Hematopoietic multipotent progenitor cell treated with erythropoietin and hydrocortisone succinate and interleukin-3 and kit ligand, for 6 days (in vitro differentiated cells): ENCODE measurements at places on chromosomes 3 and 15.
A peak's percentile ranks its signal among the peaks of the same experiment; 100 is the strongest.

GRCh38 chr15:90367576-90367975, 15.5 kb downstream of the ZNF774 start:
- no peak for DNase-seq

GRCh38 chr3:23294770-23295387, 91.8 kb downstream of the UBE2E2 start:
- no peak for DNase-seq

DNA sequence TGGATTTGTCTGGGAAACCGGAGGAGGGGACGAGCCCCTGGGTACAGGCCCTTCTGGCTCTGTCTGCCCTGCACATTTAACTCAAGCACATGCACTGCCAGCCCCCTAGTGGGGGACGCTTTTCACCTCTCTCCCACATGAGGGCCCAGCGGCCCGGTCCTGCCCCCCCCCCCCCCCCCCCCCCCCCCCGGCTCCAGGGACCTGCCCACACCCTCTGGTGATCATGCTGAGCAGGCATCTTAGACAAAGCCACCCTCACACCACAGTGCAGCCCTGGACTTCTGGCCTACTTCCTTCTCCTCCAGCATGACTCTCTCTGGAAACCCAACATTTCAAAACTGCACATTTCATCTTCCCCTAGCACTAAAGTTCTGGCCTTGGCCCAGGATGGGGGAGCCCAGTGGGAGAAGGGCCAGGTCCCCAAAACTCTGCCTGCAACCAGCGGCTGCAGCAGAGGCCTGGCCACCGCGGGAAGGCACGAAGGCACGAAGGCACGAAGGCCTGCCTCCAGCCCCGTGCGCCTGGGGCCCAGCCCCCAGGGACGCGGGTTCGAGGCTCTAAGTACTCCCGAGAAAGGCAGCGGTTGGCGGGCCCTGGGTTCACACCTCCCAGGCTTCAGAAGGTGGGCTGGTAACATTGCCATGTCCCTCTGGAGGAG, 14.1 kb downstream of the KLF15 start:
- DNase-seq: peak; percentile 36

DNA sequence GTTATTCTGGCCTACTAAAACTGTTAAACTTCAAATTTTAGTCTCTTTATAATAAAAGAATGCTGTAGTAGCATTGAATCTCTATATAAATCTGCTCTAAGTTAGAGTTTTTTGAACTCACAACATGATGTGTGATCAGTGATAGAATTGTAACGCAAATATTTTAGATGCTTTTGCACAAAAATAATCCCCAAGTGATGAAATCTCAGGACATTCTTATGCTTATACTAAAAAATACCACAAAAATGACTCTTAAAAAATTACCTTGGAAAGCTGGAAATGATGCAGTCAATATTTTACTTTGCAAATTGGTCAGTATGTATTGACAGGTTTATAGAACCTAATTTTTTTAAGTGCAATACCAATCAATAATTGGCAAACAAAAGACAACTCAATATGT, 375.3 kb downstream of the TBC1D5 start:
- DNase-seq: no peak

DNA sequence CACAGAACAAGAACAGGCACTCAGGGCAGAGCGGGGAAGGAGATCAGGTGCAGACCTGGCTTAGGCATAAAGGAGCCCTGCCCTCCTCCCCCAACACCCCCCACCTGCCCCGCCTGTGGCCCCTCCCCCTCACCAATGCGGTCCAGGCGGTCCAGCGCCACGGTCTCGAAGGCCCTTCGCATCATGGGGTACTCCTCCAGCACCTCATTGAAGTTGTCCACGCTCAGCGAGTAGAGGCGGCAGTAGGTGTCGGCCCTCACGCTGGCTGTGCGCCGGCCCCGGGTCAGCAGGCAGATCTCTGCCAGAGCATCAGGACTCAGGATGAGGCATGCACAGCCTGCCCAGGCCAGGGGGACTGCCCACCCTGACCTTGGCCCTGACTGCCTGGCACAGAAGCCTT, 44.8 kb downstream of the HCN4 start:
- no peak for DNase-seq

DNA sequence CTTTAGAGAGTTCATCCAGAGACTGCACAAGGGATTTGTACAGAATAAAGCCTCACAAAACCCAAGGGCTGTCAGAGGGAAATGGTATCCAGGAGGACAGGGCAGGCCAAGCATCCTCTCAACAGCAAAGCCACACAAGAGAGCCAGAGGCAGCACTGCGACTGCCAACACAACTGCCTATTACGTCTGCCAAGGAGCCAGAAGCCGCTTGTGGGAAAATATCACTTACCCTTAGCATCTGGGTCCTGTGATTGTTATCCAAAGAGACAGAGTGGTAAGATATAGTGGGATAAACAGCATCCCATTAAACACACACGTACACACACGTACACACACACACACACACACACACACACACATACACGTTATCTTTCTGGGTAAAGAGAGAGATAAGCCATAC, 618.3 kb upstream of the AGTR1 start:
- no peak for DNase-seq

- no peak for DNase-seq
Observed at GRCh38 chr3:39186692-39187151, 5.7 kb downstream of the XIRP1 start.

- peak; percentile 54 for DNase-seq
Observed at GRCh38 chr15:90530250-90531051, 728 bp downstream of the CRTC3 start.

DNA sequence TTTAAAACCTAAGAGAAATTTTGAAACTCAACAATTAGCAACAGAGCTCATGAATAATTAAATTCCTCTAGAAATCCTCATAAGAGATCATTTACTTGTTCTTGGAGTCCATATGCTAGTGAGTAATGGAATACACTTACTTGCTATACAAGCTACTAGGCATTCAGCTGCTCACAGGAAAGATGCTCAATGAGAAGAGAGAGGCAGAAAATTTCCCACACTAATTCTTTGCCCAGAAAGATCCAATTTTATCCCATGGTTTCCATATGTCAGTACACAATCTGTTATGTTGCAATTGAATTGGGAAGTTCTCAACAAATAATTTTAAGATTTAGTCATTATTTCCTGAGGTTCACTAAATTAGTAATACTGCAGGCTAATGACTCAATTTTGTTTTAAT, 310.4 kb downstream of the RYR3 start:
- DNase-seq: no peak

GRCh38 chr15:51846463-51847230, 17.2 kb downstream of the TMOD3 start:
- DNase-seq: peak; percentile 65

GRCh38 chr3:76442374-76442915, 597.5 kb upstream of the ROBO2 start:
- no peak for DNase-seq

DNA sequence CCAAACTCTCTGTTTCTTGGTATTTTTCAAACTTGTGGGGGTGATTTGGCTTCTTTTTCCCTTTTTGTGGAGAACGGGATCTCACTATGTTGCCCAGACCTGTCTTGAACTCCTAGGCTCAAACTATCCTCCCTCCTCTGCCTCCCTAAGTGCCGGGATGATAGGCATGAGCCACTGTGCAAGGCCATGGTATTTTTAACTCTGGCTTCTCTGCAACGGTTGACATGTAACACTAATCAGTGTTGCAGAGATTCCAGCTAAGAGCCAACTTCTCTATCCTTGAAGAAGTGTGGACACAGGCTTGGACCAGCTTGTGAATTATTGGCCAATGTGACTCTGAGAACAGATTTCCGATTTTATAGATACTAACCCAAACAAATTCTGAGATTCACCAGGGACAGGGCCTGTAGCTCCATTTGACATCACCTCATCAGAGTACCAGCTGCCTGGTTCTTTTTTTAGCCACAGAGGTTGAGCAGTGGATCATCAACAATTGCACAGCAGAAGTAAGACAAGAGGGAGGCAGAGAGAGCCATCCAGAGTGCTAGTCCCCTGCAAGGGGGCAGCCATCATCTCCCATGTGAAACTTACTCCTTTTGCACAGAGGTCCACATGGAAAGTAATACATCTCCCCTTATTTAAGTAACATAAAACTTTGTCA, 98.1 kb upstream of the SYNPR start:
- no peak for DNase-seq

DNA sequence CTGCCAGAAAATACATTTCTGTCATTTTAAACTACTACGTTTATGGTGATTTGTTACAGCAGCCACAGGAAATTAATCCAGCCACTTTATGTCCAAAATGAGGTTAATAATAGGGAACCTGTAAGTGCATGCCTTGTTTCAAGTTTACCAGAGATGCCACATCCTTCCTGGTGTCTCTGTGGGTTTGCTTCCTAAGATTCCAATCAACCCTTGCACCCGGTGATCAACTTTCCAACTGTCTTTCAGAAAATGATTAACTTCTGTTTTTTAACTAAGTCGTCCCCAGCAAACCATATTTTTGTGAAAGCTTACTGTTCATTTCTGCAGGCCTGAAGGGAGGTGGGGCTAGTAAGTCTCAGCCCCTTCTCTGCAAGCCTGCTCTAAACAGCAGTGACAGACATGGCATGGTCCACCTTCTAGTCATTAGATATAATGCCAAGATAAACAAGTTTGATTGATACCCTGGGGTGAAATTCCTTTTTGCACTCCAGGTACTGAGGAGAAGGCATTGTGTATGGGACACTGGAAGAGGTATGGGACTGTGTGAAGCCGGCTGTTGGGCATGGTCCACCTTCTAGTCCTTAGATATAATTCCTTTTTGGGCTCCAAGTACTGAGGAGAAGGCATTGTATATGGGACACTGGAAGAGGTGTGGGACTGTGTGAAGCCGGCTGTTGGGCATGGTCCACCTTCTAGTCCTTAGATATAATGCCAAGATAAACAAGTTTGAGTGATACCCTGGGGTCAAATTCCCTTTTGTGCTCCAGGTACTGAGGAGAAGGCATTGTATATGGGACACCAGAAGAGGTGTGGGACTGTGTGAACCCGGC, 11.1 kb upstream of the TMC3 start:
- peak; percentile 33 for DNase-seq

DNA sequence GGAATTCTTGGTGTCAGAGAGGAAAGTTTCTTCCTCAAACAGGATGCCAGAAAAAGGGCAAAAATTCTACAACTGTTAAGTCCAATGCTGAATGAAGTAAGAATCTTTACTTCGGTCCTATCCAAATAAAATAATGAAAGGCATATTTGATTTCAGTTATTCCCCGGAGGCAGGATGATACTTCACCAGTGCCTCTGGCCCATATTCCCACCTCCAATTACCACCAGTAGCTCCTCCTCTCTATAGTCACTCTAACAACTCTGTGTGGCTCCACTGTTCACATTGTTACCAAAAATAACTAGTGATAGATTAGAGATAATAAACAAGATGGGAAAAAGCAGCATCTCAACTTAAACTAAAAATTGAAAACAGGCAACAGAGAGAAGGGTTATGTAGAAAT, 20.7 kb downstream of the MAP1A start:
- DNase-seq: no peak

GRCh38 chr15:45442507-45443135, 64.3 kb upstream of the GATM start:
- DNase-seq: no peak

GRCh38 chr15:38271895-38272294, 19.3 kb downstream of the SPRED1 start:
- DNase-seq: no peak

GRCh38 chr3:105448338-105448982, 81.8 kb downstream of the ALCAM start:
- DNase-seq: no peak

DNA sequence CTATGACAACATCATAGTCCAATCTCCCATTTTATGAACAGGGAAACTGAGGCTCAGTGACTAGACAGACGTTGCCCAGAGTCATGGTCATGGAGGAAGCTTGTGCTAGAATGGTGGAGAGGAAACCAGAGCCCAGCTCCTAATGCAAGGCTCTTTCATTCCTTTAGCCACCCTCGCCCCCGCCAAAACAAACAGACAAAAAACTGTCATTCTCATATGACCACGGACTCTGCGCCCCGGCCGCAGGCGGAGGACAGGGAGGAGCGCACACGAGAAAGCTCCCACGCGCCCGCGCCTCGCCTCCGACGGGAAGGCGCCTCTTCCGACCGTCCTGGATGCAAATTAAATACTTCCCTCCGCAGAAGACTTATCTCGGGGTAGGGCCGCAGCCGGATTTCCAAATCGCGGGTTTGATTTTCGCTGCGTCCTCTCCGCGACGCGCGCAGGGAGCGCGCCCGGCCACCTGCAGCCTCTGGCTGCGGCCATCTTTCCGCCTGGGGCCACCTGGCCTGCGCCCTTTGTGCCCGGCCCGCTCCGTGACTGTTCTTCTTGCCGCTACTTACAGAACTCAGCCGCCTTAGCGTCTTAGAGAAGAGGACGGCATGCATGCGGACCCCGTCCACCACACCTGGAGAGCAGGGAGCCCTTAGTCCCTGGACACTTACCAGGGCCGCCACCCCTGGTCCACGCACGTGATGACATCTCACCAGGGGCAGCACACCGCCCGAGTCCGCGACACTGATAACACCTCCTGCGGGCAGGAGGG, 670 bp upstream of the ATP13A3 start:
- peak; percentile 73 for DNase-seq

DNA sequence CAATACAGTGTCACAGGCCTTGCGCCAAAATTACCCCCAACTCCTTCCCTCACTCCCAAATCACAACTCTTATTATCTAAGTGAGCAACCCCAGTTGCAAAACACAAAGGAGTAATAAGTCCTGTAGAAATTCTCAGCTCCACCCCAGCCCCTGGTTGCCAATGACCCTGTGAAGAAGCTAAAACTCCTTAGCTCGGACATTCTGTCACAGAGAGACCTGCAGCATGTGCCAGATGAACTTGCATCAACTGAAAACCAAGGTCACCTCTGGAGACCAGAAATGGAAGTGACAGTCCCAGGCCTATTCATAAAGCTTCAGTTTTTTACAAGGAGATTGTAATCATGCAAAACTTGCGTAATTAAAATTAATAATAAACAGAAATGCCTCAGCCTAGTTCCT, 55.2 kb downstream of the RBPMS2 start:
- no peak for DNase-seq

DNA sequence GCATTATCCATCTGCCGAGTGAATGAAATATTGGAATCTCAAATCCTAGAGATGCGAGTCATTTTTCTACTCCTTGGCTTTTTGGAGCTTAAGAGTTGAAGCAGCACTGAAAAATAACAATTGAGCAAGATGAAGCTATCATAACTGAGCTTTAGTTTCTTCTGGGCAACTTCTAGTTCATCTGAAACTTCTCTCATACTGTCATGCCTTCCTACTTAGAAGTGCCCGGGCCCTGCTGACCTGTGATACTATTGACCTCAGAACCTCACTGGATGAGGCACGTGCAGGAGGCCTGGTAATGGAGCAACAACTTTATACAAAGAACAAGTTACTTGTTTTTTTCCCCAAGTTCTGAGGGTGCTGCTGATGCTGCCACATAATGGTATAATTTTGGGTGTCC, 48.5 kb upstream of the P3H2 start:
- no peak for DNase-seq

GRCh38 chr3:46890132-46890531, 12.6 kb downstream of the PTH1R start:
- peak; percentile 28 for DNase-seq

GRCh38 chr3:30770387-30770786, 124.1 kb downstream of the GADL1 start:
- DNase-seq: no peak

GRCh38 chr15:93614386-93615104, 525.5 kb upstream of the RGMA start:
- DNase-seq: no peak
